ENCODE measurements at places on chromosomes 7 and 10.

GRCh38 chr10:77827366-77827765 is 99.2 kb downstream of the DLG5 start:
- no peak for DNase-seq

DNA sequence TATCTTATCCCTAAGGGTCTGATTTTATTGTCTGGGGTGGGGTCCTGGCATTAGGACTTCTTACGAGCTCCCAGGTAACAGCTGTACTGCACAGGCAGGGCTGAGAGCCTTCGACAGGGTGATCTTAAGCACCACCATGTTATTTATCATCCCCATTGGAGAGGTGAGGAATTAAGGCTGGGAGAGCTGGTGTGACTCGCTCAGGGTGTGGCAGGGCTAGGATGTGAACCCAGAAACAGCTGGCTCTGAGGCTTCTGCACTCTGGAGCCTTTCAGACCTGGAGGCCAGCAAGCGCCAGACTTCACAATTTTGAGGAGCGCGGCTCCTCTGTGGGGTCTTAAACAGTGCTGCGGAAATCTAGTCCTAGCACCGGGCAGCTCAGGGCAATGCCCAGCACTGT is 27.4 kb upstream of the NDST2 start:
- DNase-seq = peak; percentile 34

GRCh38 chr7:96321031-96321657 is 754 bp downstream of the SLC25A13 start:
- peak; percentile 87 for DNase-seq

GRCh38 chr7:96311967-96312366 is 9.9 kb downstream of the SLC25A13 start:
- no peak for DNase-seq

- DNase-seq = peak; percentile 21
Observed at GRCh38 chr7:28125431-28126409, 54.9 kb downstream of the JAZF1 start.

DNA sequence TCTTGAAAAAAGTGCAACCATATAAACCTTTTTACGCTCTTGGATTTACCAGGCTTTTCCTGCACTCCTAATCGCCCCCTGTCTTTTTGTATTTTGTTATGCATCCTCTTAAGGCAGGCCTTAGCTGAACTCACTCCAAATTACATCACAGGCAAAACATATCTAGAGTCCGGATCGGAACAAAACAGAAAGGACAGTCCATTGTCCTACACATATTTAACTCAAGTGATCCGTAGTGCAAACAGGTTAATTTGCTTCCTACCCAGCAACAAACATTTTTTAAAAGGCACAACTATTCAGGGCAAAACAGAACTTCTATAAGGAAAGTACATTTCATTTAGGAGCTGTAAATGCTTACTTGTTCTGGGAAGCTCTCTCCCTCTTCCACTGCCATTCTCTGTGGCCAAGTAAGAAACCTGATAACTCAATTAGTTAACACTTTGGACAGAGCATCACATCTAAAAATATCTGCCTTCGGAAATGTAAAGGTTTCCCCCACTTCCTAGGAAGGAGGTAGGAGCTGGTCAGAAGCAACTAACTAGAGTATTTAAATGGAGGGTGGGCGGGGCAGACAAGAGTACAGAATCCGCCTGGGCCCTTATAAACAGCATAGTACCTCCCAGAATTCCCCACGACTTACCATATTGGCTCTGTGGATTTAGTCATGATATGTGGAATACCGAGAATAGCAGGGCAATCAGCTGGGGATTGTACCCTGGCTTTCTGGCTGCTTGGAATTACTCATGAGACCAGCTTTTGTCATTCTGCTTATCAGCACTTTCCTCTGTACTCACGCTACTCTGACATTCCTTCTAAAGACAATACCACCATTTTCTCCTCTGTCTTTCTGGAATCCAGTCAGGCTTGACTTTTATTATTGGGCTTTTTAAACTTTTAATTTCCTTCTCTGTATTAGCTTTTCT is 89.5 kb downstream of the ANK3 start:
- DNase-seq = no peak

DNA sequence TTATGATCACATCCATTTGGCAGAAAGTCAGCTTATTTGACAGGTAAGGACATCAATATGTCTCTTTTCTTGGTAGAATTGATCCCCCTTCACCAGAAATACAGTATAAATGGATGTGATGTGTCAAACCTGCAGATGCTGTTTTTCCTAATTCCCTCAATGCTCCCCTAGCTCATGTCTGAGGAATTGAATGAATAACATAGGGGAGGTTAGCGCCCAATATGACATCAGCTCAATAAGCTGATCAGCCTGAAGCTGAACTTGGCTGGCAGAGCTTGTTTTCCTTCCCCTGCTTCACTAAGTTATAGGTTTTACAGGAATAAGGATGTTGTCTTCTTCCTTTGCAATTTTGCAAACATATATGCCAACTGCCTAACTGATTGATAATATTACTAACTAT is 132.5 kb downstream of the REEP3 start:
- DNase-seq = no peak

DNA sequence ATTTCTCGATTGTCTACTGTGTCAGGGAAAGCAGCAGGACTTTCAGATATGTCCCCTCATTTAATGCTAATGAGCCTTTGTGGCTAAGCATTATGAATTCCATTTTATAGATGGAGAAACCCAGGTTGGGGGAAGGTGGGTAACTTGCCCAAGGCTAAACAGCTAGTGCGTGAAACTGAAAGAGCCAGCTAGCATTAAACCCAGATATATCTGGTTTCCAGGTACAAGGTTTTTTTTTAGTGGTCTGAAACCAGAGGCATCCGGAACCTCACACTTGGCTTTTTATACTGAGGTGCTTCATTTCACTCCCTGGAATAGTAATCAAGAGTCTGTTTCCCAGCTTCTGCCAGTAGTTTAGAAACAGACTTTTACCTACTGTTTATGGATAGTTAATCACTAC is 694.8 kb downstream of the PHTF2 start:
- no peak for DNase-seq

DNA sequence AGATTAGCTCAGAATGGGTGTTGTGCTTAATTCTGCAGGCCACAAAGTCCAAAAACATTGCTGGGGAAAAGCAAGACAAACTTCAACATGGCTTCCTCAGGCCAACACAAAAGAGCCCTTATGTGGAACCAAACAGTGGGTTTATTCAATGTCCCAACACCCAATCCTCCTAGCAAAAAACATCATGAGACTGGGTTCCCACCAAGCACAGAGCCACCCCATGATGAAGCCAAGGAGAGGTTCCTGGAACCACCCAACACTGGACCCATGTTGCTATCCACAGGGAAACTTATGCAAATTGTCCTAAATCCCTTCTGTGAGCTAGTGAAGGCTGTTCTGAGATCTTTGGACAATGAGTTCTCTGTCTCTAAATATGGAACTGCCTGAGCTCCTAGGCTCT is 24.0 kb downstream of the SLC25A13 start:
- no peak for DNase-seq

- no peak for DNase-seq
Observed at GRCh38 chr10:132365102-132365501, 31.9 kb upstream of the PWWP2B start.

DNA sequence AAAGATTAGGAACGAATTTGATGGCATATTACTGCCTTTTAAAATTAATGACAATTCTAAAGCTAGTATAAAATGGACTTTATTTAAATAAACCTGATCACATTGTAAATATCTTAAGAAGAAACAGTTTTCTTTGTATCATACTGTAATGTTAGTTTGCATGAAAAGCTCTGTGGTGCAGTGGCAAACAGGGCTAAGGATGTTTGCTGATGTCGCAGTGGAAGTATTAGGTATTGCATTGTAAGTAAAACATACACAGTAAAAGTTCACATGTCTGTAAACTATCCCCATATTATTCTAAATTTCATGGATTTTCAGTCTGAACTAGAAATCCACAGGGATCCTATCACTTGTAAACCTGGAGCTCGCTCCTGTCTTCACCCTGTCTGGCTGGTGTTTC is 252.6 kb upstream of the ZNF32 start:
- DNase-seq = no peak

GRCh38 chr10:17460756-17461155 is 6.4 kb upstream of the ST8SIA6 start:
- no peak for DNase-seq

GRCh38 chr10:122494833-122495232 is 33.5 kb downstream of the HTRA1 start:
- peak; percentile 89 for DNase-seq

- no peak for DNase-seq
Observed at GRCh38 chr7:37234928-37235327, 213.7 kb downstream of the ELMO1 start.

DNA sequence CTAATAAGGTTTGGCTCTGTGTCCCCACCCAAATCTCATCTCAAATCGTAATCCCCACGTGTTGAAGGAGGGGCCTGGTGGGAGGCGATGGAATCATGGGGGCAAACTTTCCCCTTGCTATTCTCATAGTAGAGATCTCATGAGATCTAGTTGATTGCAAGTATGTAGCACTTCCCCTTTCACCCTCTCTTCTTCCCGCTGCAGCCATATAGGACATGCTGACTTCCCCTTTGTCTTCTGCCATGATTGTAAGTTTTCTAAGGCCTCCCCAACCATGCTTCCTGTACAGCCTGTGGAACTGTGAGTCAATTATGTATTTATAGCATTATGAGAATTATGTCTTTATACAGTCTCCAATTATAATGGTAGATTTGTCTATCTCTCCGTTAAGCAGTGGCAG is 594.5 kb downstream of the ACTR3B start:
- DNase-seq = no peak

DNA sequence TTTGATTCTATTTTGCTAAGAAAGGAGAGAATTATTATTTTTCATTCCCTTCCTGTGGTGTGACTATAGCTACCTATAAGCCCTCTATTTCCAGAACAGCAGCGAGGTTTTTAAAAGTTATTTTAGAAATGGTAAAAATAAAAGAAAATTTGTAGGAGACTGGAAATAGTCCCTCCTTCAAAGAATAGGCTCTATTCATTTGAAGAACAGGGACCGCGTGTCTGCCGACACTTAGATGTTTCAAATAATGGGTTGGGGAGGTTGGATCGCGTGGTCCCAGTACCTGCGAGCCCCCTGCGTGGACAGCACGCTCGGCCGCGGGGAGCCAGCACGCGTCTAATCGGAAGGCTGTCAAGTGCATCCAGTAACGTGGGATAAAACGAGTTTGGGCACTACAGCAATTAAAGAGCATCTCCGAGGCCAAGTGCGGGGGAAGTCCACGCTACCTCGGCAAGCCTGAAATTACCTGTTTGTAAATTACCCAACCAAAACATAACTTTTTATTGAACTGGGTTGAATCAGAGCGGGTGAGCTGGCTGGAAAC is 1.0 kb downstream of the CACNA2D1 start:
- DNase-seq = peak; percentile 33

DNA sequence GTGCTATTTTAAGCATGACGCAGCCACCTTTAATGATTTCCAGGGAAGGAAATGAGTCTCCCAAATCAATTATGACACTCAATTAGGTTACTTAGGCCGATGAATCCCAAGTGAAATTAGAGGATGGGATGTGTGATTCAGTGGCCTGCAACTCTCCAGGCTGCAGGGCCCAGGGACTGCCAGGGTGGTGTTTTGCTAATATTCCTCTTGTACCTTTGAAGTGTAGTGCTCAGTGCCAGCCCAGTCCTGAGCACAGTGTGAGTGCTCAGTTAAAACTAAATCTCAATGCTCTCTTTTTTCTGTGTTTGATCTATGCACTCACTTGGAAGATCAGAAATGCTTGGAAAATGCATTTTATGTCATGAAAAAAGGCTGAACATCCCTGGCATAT is 51.6 kb downstream of the SEM1 start:
- DNase-seq = no peak

GRCh38 chr7:123714296-123715080 is 34.3 kb downstream of the WASL start:
- DNase-seq = no peak

- peak; percentile 86 for DNase-seq
Observed at GRCh38 chr10:4849555-4850242, 23.7 kb downstream of the AKR1E2 start.

GRCh38 chr10:1882728-1883127 is 145.4 kb upstream of the ADARB2 start:
- DNase-seq = no peak

- DNase-seq = no peak
Observed at GRCh38 chr7:135712182-135712782, 15.7 kb downstream of the SLC13A4 start.

Data from GM03348 (cell line).